ENCODE measurements at places on chromosomes 16 and 17. TPM values are rescaled to one million over a fixed set of nuclear protein-coding genes. Genes with fewer than 3 reads are reported as not detected.

C1QL1 gene
- 0.84 TPM for total RNA-seq

HOXB8 gene
- total RNA-seq, result 0.52 TPM

CFAP20 gene
- 77.8 TPM for total RNA-seq

ASB16 gene
- total RNA-seq, result not detected

GRCh38 chr16:56628486-56629350 is 3.1 kb downstream of the MT1E start:
- DNase-seq, result no peak

DNA sequence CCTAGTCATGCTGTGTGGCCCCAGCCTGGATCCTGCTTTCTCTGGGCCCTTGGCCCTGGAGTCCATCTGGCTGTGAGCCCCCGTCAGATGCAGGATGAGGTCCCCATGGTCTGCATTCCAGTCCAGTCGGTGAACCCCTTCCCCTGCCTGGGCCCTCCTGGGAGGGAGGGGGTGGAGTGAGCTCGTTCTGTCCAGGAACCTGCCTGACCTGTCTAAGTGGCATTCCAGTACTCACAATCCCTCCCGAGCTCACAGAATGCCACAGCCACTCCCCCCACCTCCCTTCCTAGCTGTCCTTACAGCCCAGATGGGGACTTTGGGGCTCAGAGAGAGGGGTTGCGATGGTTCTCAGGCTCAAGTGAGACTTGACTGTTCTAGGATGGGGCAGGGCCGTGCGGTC is 15.5 kb downstream of the SPNS2 start:
- no peak for DNase-seq

DNA sequence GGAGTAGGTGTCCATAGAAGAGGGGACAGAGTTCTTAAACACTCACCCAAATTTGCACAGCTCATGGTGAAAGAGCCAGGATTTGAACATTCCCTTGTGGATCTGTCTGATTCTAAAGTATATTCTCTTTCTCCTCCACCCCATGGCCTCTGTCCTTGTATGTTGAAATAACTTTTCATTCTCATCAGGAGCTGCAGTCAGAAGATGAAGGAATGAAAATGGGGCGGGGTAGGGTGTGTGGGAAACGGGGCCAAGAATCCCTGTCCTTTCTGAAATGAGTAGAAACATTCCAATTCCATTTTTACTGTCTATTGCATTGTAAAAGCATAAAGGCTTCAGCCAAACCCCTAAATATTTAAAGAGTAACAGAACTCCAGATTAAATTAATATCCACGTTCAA is 42.8 kb downstream of the NOG start:
- no peak for DNase-seq
